HCEC 1CT (cell line): ENCODE measurements at places on chromosomes 16 and 17.
A peak's percentile ranks its signal among the peaks of the same experiment; 100 is the strongest.

DNA sequence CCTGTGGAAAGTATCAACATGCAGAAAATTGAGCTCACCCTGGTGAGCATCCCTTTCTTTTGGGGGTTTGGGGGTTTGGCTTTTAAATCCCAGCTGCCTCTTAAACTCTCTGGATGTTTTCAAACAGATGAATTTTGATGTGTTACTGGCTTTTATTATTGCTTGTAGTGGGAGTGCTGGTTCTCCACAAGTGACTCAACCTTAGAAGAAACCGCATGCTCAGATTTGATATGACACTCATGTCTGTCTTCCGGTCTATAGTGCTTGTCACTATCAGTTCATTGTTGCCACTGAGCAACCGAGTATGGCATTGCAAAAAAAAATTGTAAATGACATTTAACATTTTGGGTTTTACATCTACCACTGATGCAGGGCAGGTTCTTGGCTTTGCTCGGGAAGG lies 104.5 kb downstream of the HS3ST4 start:
- DNase-seq = no peak

- DNase-seq = peak; percentile 74
These were observed 13.2 kb upstream of the RGS9 start for GRCh38 chr17:65123757-65124675.

DNA sequence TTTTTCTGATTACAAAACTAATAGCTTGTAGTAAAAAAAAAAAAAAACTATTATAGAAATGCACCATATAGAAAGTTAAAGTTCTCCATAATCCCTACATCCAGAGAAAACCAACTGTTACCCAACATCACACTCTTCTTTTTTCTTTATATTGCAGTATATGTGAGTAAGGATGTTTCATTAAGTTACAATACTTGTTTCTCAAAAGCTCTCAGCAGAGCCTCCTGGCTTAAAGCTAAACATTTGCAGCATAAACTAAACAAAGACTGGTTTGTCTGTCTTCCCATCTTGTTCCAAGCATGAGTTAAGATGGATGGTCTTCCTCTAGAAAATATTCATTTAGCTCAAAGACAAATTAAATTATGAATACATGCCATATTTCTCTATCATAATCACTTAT lies 25.2 kb downstream of the GRB2 start:
- no peak for DNase-seq

DNA sequence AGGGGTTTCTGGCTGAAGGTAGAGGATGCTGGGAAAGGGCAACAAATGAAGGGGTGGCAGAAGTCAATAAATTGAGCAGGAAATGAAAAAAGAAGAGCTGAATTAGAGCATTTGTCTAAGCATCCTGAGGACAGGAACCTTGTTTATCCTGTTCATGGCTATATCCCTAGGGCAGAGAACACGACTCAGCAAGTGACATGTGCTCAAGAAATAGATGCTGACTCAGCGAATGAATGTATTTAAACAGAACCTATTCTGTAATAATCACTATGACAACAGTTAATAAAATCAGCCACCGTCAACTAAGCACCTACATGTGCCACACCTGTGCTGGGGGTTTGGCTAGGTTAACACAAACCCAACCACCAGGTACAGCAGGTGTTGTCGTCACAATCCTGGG lies 80.3 kb downstream of the CDK5R1 start:
- no peak for DNase-seq

- DNase-seq = no peak
These were observed 237.1 kb upstream of the DYNLRB2 start for GRCh38 chr16:80303691-80304090.

DNA sequence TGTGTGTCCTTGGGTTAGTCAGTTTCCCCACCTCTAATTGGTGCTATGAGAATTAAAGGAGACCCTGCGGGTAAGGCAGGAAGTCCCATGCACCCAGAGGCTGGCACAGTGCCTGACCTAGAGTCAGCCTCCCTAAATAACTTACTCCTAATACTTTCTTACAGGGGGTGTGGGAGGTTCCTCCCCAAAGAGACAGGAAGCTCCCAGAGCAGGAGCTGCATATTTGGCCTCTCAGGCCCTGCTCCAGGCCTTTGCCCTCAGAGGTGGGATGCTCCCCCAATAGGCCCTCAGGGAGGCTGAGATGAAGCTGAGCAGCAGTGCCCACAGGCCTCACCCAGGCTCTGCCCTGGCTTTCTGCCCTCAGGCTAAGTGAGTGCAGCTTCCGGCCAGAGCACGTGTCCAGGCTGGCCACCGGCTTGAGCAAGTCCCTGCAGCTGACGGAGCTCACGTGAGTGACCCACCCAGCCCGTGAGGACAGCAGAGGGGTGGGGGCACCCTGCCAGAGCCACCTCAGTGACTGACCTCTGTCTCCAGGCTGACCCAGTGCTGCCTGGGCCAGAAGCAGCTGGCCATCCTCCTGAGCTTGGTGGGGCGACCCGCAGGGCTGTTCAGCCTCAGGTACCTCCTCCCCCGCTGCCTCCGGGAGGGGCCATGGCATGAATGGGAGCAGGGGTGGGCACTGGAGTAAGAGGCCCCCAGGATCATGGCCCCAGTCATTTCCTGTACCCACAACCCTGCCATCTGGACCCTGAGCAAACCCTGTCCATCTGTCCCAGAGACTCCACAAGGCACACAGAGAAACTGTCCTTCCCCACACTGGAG lies 31.1 kb upstream of the CPNE2 start:
- no peak for DNase-seq

- DNase-seq = no peak
These were observed 5.2 kb downstream of the KCNG4 start for GRCh38 chr16:84234321-84235241.

DNA sequence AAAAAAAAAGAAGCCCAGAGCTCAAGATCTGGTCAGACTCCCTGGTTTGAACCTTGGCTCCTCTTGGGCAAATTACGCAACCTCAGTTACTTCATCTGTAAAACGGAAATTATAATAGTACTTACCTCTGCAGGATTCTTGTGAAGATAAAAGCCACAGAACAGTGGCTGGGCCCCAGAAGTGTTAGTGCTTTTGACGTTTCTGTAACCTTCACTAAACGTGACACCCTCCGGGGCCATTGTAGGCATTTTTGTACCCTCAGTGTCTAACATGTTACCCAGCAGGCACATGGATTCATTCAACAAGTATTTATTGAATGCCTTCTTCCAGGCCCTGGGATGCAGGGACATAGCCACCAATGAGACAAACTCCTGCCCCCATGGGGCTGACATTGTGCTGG lies 58.0 kb downstream of the PITPNC1 start:
- DNase-seq = no peak

DNA sequence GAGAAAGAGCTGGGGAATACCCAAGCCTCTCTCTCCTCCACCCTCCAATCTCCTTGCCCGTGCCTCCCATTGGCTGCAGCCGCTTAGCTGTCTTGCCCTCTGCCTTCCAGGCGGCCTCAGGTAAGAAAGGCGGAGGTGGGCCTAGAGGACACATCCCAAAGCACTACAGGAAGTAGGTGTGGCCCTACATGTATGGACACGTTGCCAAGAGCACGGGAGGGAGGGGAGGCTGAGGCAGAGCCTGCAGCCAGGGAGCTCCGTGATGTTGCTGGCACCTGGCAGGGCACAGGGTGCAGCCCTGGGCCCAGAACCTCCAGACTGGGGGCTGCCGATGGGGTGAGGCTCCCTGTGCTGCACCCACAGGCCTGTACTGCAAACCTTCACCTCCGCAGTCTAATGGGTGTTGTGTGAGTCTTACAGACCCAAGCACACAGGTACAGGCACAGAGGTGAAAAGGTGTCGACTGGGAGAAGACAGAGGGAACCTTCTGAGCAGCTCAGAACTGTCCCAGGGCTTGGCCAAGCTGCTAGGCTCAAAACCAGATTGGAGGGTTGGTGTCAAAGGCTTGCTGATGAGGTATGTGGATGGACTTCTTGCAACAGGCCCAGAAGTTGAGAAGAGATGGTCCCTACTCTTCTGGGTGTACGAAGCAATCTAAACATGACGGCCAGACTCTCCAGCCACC lies 23.5 kb upstream of the FOXK2 start:
- DNase-seq = no peak

- no peak for DNase-seq
These were observed 4.3 kb downstream of the YBX2 start for GRCh38 chr17:7290166-7290565.

- DNase-seq = no peak
These were observed 409 bp downstream of the ACSF2 start for GRCh38 chr17:50426472-50426782.
